Globus pallidus (tissue), 1 donor: ENCODE measurements at places on chromosomes 7 and 10.
A peak's percentile ranks its signal among the peaks of the same experiment; 100 is the strongest.

- DNase-seq, result peak; percentile 84
Measured at GRCh38 chr7:29274146-29275017, 79.8 kb downstream of the CHN2 start.

DNA sequence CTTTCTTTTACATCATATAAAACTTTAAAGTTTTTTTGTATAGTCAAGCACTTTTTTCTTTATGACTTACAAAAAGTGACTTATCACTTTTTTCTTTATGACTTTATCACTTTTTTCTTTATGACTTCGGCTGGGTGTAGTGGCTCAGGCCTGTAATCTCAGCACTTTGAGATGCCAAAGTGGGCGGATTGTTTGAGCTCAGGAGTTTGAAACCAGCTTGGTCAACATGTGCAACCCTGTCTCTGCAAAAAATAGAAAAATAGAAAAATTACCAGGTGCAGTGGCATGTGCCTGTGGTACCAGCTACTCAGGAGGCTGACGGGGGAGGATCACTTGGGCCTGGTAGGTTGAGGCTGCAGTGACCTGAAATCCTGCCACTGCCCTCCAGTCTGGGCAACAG is 108.8 kb upstream of the CSTF2T start:
- DNase-seq, result no peak

- no peak for DNase-seq
Measured at GRCh38 chr10:12191715-12192114, 4.0 kb downstream of the NUDT5 start.

DNA sequence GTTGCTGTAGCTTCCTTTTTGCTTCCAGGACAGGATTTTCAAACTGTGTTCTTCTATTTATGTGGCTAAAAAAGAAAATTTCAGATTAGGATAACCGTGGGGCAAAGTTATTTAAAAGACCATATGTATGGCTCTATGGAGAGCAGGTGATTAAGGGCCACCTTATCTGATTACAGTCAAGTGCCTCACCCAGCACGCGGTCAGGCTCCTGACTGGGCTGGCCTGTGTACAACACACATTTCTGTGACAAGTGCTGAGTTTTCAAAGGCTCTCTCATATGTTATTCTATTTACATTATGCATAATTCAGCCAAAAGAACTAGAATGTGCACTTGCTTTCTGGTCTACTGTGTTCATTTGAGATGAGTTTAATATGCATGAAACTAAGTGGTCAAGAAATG is 547.4 kb downstream of the PHTF2 start:
- DNase-seq, result no peak

DNA sequence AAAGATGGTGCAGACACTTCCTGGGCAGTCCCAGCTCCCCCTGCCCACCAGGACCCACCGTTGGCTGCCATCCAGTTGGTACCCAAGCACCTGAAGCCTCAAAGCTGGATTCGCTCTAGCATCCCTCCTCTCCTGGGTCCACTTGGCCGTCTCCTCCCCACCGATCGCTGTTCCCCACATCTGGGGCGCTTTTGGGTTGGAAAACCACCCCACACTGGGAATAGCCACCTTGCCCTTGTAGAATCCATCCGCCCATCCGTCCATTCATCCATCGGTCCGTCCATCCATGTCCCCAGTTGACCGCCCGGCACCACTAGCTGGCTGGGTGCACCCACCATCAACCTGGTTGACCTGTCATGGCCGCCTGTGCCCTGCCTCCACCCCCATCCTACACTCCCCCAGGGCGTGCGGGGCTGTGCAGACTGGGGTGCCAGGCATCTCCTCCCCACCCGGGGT is 14.5 kb upstream of the LIMK1 start:
- DNase-seq, result no peak

DNA sequence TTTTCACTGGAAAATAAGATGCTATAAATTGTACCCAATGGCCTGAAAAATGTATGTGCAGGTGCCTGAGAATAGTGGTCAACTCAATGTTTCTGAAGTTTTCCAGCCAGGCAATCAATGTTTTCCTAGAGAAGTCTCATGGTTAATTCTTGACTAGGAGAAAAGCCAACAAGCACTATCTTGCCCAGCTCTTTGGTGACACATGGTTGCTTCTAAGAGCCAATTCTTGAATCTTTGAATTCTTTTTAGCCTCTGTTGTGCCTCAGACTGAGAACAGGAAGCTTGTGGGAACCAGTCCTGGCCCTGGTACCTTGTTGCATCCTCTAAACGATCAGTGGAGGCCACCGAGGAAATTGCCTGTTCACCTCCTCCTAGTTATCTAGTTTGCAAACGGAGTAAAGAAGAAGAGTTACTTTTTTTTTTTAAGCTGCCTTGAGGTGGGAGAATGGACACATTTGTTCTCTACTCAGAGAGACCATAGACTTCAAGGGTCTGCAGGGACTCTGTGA is 144.0 kb upstream of the MKLN1 start:
- DNase-seq, result no peak

GRCh38 chr10:28842321-28842720 is 165.0 kb downstream of the BAMBI start:
- DNase-seq, result peak; percentile 11

GRCh38 chr10:10657139-10657760 is 360.4 kb upstream of the CELF2 start:
- DNase-seq, result no peak

GRCh38 chr7:156907656-156908055 is 14.7 kb upstream of the LMBR1 start:
- no peak for DNase-seq

DNA sequence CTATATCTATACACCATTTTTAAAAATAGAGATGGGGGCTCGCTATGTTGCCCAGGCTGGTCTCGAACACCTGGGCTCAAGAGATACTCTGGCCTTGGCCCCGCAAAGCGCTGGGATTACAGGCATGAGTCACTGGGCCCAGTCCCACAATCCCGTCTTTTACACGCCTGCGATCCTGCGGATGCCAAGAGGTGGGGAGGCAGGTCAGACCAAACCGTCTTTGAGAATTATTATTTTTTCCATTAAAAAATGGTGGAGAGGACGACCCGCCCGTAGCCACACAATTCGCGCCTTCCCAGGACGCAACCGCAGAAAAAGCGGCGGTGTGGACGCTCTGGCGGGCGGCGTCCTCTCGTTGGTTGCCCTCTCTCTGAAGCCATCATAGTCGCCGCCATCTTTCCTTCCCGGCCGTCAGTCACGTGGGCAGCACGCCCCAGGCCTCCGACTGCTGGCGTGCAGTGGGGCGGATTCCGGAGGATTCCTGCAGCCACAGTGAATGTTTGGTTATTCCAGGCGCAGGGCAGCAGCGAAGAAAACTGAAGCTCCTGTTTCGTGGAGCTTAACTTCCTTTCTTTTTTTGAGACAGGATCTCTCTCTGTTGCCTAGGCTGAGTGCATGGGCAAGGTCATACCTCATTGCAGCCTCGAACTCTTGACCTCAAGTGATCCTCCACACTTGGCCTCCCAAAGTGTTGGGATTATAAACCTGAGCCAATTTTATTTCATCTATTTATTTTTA is 9.9 kb upstream of the EPHB4 start:
- DNase-seq, result peak; percentile 88

GRCh38 chr7:131482800-131483199 is 73.6 kb downstream of the PODXL start:
- no peak for DNase-seq

GRCh38 chr10:11605807-11606408 is 5.5 kb downstream of the USP6NL start:
- no peak for DNase-seq

DNA sequence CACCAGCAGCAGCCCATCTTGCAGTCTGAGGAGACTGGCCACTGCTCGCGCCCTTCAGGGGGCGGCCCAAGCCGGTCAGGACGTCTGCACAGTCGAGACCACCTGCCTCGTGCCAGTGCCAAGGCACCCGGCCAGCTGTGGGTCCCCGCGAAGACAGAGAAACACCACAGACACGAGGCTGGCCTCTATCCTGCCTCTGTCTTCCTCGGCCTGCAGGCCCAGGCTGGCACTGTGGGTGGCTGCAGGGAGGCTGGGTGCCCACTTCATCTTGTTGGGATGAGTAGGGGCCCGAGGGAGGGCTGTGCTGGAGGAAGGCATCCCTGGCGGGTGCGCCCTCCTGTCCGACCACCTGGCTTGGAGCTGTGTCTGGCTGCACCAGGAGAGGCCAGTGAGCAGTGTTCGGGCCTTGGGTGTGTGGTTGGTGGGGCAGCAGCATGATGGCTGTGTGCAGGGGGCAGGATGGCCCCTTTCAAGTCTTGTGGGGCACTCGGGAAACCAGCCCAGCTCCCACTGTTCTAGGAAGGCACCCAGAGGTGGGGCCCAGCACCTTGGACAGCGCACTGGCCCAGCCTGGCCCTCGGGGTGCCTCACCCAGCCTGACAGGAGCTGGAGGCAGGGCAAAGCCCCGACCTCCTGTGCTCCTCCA is 7.3 kb downstream of the DPYSL4 start:
- DNase-seq, result no peak

GRCh38 chr7:51188987-51189386 is 127.6 kb downstream of the COBL start:
- peak; percentile 49 for DNase-seq

DNA sequence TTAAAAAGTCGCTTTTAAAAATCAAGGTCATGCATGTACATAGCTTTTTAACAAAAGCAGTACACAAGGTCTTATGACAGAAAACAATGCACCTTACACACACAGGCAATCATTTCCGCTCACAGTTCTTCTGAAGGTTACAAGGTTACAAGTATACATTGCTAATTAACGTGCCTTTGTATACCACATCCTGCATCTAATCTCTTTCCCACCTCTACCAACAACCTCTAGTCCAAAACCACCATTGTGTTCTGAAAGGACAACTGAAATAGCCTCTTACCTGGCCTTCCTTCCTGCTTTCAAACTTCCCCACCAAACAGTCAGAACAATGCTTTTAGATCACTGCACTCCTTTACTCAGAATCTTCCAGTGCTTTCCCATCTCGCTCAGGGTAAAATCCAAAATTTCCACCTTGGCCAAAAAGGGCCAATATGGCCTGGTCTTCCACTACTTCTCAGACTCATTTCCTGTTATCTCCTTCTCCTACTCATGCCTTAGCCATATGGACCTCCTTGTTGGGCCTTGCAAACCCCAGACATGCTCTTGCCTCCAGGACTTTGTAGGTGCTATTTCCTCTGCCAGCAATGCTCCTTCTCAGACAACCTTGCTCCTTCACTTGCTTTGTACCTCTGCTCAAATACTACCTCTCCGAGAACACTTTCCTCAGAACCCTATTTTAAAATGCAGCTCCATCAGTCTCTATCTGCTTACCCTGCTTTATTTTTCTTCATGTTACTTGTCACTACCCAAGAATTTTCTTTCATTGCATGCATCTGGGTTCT is 205.4 kb downstream of the DNAJC1 start:
- DNase-seq, result no peak

GRCh38 chr7:39709768-39710311 is 86.5 kb downstream of the RALA start:
- peak; percentile 5 for DNase-seq

DNA sequence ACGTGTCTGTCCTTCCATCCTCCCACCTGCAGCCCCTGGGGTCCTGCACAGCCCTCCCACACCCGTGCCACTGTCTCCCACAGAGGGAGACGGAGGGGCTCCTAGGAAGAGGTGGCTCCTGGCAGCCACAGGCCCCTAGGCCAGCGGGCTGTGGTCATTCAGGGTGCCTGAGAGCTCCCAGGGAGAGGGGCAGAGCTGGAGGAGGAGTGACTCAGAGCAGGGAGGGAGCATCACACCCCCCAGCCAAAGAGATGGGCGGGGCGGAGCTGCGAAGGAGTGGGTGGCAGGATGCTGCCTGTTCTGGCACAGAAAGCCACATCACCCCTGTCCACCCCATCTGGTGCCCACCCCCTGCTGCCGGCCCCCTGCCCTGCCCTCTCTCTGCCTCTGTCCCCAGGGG is 50.5 kb downstream of the STK32C start:
- DNase-seq, result no peak

DNA sequence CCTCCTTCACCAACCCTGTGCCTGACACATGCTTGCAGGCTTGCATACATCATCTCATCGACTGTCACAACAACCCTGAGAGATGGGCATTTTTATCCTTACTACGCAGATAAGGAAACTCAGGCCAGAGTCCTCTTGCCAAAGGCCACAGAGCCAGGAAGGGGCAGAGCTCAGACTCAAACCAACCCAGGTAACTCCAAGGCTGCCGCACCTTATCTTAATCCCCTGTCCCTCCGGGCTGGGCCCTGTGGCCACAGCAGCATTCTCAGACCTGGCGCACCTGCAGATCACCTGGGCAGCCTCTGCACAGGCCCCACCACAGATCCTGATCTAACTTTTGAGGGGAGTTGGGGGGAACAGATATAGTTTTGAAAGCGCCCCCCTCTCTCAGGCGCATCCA is 35.1 kb downstream of the SORBS1 start:
- DNase-seq, result no peak

DNA sequence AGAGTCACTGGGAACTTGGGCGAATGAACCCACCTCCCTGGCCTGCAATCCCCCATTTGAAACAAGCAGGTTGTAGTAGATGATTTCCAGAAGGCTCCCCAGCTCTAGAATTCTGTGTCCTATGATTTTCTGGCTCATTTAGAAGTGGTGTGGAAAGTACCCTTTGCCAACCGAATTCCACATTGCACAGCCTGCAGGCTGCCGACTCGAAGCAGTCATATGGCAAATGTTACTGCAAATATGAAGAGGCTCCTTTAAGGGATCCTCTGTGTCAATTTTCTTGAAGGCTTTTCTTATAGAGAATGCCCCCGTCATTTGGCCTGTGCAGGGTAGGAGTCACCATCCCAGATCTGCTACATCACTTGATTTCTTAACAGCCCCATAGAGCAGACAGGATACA is 5.6 kb downstream of the PODXL start:
- no peak for DNase-seq

DNA sequence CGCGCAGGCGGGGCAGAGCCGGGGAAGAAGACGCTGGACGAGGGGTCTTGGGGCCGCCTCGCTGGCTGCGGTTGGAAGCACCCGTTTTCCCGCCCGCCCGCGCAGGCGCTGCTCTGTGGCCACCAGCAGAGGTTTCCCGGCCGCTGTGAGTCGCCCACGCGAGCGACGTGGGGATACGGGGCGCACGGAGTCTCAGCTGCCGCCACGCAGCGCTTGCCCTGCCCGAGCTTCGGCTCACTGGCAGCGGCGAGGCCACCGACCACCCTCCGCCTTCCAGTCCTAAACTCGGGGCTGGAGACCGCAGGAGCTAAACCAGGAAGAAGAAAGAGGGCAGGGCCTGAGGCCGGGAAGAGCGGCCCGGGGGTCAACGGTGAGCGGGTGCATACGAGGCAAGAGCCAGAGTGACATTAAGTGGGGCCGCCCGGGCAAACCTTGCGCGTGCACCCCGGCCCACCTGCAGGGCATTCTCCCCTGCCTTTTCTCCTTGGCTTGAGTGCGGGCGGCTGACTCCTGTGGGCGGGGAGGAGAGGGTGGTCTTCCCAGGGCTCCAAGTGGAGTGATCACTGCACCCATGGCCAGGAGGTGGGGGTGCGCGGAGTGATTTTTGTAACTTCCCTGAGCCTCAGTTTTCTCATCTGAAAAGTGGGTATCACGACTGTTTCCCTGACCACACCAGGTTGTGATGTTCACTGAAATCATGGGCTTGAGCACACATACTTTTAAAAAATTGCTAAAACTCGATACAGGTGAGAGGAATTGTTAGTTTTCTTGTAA is 7.1 kb upstream of the EMX2 start:
- no peak for DNase-seq

- no peak for DNase-seq
Measured at GRCh38 chr7:130884437-130885417, 150.7 kb upstream of the KLF14 start.
